Uterus (tissue), 4 donors: ENCODE measurements at places on chromosomes 7 and 10.

GRCh38 chr10:80472234-80473095, 18.4 kb downstream of the TSPAN14 start:
- DNase-seq: no peak

GRCh38 chr10:118669020-118669791, 73.8 kb upstream of the PRLHR start:
- no peak for DNase-seq

DNA sequence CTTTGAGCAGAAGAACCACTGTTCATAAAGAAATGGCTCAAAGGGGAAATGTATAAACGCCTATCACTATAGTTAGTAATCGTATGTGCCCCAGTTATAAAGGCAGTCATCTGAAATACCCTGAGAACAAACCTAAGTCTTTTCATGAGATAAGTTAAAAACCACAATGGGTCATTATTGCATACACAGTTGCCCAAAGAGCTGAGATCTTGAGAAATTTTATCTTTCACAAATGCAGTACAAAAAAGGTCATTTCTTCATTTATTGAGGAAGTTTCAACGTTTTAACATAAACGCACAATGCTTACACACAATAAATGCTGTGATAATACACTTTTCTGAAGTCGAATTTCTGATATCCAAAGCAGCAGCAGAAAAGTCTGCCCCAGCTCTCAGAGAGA, 114.4 kb downstream of the MICU1 start:
- DNase-seq: no peak

GRCh38 chr10:117476716-117477115, 65.8 kb upstream of the EMX2 start:
- no peak for DNase-seq

GRCh38 chr7:147584771-147585193, 1005.8 kb upstream of the C7orf33 start:
- DNase-seq: no peak

GRCh38 chr10:80462981-80463741, 9.1 kb downstream of the TSPAN14 start:
- no peak for DNase-seq

DNA sequence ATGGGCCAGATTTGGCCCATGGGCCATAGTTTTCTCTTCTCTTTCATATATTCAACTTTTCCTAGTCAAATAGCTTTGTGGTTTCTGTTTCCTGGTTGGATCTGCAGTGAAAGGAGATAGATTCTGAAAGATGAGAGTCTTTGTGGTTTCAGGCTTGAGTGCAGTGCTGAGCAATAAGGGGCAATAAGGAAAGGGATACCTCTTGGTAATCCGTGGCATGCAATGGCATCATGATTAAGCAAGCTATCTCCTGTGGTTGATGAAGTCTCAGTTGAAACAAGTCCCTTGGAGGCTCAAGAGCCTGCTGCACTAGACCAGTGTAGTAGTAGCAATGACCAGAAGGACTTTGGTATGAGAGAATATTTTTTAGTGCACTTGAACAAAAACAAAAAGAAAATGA, 187.7 kb upstream of the CNTNAP2 start:
- DNase-seq: no peak
